ENCODE measurements at places on chromosomes 11 and 22.

DNA sequence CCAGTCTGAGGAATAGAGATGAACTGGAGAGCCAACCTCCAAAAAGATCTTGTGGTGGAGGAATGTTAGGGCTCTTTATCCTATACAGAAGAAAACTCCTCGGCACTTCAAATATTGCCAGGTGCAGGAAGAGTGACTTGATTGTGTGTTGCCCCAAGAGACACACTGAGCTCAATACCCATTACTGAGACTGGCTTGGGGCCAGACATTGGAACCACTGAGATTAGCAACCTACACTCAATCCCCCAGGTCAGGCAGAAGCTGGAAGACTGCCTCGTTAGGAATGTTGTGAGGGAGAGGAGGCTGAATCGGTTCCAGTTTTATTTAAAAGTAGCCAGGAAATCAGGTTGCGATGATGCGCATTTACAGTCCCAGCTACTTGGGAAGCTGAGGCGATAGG lies 2.4 kb upstream of the SGSM3 start:
- DNase-seq = no peak

DNA sequence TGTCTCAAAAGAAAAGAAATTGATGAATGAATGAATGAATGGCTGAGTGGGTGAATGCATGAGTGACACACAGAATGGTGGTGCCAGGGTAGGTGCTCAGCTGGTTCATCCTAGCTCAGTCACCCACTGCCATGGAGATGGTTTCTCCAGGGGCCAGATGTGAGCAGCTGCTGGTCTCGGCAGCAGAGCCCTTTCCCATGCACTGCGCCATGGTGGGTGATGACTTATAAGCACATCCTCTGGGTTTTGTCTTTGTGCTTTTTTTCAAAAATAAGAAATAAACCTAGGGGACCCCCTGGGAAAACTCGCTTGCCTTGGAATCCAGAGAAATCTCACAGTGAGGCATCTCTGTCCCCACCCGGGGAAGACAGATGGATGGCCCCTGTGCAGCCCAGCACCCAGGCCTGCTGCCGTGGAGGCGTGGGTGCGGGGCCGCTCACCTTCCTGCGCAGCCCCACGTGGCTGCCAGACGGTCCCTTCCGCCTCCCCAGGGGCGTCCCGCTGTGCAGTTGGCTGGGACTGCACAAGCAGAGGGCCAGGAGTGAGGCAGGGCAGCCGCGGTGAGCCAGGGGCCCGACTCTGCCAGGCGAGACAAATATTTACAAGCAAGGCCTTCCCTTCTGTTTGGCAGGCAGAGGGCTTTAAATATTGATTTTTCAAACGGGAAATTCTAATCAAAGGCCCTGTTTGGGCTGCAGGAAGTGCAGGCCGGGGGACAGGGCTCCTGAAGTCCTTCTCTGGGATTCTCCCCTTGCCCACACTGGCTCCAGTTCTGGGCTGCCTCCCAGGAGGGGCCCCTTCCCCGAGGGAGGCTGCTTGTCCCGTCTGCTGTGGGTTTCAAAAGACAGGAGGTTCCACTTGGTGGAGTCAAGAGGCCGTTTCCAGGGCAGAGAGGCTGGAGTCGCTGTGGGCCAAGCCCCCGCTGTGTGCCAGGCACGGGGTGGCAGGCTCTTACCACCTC lies 24.3 kb downstream of the MPPED1 start:
- no peak for DNase-seq

DNA sequence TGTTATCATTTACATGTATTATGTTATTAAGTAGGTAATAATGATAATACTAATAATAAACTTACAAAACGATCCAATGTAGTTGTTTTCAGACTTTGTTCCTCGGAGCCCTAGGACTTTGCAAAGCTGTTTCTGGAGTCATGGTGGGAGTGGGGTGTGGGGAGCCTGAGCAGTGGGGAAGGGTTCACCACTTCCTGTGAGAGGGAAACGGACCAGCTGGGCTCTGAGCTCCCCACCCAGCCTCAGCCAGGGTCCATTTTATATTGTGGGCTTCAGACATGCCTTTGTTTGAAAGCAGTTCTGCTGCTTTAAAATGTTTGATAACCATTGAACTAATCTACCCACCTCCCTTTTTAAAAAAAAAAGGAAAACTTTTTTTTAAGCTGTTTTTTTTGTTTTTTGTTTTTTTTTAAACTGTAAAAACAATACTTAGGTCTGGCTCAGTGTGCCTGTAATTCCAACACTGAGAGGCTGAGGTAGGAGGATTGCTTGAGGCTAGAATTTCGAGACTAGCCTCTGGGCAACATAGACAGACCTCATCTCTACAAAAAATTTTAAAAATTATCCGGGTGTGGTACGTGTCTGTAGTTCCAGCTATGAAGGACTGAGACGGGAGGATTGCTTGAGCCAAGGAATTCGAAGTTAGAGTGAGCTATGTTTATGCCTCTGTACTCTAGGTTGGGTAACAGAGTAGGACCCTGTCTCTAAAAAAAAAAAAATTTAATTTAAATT lies 7.0 kb downstream of the SERPING1 start:
- no peak for DNase-seq

- DNase-seq = no peak
These were observed 57.4 kb downstream of the BCL2L13 start for GRCh38 chr22:17695986-17696385.

DNA sequence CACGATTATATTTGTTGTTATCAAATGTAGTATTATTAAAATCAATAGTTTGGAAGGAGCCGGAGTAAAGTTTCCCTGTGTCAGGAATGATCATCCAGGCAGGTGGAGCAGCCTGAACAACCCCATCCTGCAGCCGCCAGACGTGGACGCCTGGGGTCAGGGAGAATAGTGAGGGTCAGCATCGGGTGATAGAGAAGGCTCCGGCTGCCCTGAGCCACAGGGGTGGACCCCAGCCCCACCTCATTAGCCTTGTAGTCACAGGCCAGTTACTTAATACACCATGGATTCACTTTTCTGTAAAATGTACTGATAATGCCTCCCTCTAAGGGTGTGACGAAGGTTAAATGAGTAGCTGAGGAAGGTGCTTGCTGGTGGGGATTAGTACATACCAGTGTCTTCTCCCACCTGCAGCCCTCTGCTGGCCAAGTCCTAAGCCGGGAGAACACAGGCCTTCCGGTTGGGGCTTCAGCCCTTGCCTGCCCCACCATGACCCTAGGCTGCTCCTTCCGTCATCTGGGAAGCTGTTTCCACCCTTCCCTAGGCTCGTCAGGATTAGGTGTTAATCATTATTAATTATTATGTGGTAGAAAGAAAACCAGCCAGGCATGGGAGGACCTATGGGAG lies 14.9 kb downstream of the TMEM121B start:
- no peak for DNase-seq

DNA sequence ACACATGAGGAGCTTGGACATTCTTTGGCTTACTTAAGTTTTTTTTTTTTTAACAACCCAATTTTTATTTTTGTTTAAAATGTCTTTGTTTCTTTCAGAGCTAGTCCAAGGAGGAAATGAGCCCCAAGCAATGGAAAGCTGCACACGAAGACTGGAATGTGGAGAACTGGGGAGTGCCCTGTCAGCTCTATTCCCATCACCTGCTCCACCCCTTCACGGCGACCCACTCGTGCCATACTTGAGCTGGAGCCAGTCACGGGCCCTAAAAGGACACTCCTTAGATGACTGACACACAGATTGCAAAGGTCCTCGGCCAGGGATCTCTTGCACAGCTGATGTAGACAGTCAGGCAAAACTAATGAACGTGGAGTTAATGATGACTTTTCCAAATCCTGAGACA lies 10.6 kb upstream of the SLC25A18 start:
- DNase-seq = no peak

- no peak for DNase-seq
These were observed 2.0 kb upstream of the TP53I11 start for GRCh38 chr11:44952500-44953260.

GRCh38 chr11:120929090-120929489 lies 94.8 kb upstream of the TBCEL start:
- no peak for DNase-seq

DNA sequence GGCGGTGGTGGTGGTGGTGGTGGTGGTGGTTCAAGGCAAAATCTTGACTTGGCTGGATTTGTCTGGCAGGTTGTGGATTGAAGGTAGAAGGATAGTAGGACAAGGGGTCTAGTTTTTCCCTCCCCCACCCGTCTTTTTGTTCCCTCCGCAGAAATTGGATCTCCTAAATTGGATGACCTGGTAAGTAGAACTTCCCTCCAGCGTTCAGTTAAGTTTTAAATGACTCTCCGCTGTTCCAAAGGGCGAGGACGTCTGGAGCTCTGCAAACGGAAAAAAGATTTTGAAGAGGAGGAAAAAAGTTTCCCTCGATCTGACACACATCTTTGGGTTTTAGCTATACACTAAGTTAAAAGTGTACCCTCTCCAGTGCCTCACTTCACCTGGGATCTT lies 422 bp upstream of the LGR4 start:
- DNase-seq = no peak

DNA sequence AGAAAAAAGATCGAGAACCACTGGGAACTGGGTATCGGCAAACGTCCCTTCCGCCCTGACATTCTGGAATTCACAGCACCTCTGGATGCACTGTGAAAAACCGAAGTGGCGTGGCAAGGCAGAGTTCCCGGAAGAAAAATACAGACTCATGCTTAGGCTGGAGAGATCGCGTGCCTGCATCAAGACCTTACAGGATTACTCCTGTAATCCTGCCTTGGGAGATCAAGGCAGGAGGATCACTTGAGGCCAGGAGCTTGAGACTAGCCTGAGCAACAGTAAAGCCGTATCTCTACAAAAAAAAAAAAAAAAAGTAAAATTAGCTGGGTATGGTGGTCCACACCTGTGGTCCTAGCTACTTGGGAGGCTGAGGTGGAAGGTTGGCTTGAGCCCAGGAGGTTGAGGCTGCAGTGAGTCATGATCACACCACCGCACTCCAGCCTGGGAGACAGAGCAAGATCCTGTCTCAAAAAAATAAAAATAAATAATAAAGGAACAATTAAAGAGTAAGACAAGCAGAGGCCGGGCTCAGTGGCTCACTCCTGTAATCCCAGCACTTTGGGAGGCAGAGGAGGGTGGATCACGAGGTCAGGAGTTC lies 19.9 kb upstream of the TEF start:
- no peak for DNase-seq

DNA sequence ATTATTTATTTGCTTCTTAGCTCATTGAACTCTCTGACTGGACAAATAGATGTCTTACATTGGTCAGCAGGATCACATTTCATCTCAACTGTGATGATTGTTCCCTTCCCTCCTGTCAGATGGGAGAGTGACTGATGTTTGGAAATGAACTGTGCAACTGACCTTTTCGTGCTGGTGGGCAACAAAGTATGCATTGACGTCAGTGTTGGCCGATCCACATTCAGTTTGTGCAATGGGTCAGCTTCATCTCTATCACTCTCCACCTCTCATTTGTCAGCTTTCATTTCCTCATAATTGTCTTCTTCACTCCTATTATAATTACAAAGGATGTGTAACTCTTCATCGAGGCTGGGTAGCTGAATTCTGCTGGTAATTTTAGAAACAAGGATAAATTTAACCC lies 71.3 kb downstream of the PPP2R1B start:
- DNase-seq = no peak

GRCh38 chr11:116311206-116311605 lies 461.6 kb downstream of the BUD13 start:
- DNase-seq = no peak

GRCh38 chr22:50326225-50326955 lies 422 bp downstream of the DENND6B start:
- DNase-seq = no peak

DNA sequence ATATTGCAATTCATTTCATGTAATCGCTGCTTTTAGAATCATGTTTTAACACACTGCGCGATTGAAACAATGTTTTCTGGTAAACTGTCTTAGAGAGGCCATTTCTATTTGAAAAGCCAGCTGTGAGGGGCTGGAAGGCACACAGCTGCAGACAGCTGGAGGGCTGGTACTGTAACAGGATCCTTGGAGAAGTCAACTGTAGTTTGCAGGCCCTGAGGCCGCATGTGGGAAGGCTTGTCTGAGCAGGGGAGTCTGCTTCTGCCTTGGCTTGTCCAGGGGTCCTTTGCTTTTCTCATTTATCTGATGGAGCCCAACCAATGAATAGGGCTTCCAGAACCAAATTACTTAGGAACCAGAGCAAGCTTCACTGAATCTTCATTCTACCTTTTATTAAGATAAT lies 313.5 kb downstream of the BLID start:
- no peak for DNase-seq

- DNase-seq = no peak
These were observed 70.7 kb downstream of the DGCR2 start for GRCh38 chr22:19051381-19052072.

DNA sequence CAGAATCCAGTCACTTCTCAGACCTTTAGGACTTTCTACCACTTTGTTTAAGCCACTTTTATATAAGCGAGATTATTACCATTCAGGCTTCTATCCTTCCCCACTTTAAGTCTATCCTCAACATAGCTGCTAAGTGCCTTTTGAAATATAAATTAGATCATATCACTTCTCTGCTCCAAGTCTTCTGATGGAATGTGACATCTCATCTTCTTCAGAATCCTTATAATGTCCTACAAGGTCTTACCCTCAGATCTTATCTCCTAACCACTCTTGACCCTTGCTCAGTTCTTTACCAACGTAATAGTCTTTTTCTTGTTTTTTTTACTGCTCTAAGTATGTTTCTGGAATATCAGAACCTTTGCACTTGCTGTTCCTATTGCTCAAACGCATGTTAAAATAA lies 188.7 kb downstream of the DYNC2H1 start:
- no peak for DNase-seq

- no peak for DNase-seq
These were observed 226.4 kb upstream of the KIRREL3 start for GRCh38 chr11:127226949-127227348.

DNA sequence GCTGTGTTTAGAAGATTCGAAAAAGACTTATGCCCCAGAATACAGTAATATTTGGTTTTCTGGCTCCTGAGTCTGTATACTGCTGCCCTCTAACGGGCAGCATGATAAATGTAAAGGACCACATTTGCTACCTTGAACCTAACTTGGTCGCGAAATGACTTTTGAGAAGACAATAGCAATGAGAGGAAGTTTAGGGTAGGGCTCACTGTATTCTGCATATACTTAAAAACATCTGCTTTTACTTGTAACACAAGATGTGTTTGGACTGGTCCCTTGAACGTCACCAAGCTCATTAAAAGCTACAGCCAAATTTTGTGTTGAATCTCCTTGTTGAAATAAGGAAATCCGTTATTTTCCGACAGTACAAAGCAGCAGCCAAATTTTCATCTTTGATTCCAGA lies 309.1 kb downstream of the SWAP70 start:
- DNase-seq = no peak

- DNase-seq = no peak
These were observed 32.3 kb downstream of the PISD start for GRCh38 chr22:31629741-31630184.

DNA sequence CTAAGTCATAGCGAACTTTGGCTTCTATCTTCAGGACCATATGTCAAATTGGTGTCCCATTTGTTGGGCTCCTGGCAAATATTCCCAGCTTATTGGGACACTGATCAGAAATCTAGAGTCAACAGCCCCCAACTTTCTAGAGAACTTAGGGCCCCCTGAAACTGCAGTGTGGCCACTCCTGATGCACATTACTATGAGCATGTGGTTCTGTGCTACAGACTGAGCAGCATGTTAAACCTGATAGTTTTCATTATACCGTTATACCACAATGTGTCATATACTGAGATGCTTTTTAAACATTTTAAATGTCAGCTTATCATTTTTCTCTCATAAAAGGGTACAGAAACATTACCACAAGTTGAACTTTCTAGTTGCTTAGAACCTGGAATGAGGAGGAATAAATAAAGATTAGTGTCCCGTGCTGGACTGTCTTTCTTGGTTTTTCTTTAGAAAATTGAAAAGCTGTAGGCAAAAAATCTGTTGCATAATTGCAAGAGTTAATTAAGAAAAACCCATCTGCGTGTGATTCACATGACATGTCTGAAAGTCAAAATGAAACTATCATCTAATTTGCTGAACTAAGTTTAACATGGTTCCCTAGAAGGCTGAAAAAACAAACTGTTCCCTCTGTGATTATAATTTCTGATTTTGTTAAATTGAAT lies 16.4 kb upstream of the CTSC start:
- no peak for DNase-seq
